Stimulated activated CD8-positive, alpha-beta memory T cell treated with anti-CD3 and anti-CD28 coated beads, Interleukin-4, amount 100 ng/mL, for 1 hour (primary cell): ENCODE measurements at places on chromosomes 11 and 22.

DNA sequence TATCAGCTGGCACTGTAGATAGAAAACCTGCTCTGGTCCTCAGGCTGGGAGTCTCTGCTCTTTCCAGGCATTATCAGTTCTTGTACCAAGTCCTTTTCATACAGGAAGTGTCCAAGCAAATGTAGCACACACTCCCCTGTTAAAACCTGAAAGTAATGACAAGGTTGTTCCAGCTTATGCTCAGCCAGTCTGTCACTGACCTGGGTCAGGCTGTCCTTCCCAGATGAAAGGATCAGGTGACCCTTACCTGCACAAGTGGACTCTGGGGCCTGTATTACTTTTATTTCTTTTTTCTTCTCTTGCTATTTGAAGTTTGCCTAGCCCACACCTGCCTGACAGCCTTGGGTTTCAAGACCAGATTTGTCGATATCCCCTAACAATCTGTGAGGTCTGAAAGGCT lies 156.3 kb upstream of the SESN3 start:
- no peak for DNase-seq

GRCh38 chr11:62295504-62295903 lies 3.4 kb downstream of the SCGB1D4 start:
- DNase-seq = no peak

DNA sequence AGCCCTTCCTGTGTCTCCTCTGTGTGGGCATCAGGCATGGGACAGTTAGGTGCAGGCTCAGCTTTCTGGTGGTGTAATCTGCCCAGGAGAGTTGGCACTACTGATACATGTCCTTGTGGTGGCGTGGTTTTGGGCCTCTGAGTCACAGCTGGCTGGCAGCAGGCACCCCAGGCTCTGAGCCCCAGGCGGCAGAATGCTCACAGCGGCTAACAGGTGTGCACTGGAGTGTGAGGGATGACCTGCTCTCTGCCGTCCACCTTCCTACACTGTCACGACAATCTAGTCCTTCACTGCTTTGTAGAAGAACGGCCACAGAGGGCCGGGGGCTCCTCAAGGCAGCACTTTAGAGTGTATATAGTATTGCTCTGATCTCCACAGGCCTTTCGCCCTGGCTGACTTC lies 100.3 kb upstream of the PITPNB start:
- DNase-seq = no peak

DNA sequence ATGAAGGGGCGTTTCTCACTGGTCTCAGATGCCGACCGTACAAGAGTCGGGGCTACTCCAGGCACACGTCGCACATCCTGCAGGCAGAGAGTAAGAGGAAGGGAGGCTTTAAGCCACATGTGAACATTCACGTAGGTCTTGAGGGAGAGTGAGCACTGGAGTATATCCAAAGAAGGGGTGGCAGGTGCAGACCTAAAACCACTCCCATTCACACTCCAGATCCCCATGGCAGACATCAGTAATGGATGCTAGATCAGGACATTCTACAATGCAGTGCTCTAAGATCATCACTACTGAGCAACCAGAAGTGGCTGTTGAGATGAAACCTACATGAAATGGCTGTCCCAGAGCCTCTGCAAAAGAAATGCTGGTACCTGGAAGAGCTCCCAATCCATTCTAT lies 39.0 kb downstream of the WT1 start:
- no peak for DNase-seq

DNA sequence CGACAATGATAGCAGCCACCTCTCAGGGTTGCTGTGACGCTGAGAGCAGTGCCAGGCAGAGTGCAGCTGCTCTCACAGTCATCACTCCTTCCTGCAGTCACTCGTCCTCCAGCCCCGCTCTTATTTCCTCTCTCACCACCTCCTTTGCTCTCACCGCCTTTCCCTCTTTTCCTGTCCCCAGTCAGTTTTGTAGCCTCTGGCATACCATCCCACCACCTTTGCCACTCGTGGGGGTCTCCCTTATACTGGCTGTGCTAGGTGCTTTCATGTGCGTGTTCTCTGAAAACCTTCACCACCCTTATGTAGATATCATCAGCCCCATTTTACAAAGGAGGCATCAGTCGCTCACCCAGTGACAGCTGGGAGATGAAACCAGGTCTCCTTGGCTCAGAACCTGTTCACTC lies 19.3 kb upstream of the ST3GAL4 start:
- no peak for DNase-seq

GRCh38 chr11:71458146-71459070 lies 5.4 kb downstream of the NADSYN1 start:
- no peak for DNase-seq

DNA sequence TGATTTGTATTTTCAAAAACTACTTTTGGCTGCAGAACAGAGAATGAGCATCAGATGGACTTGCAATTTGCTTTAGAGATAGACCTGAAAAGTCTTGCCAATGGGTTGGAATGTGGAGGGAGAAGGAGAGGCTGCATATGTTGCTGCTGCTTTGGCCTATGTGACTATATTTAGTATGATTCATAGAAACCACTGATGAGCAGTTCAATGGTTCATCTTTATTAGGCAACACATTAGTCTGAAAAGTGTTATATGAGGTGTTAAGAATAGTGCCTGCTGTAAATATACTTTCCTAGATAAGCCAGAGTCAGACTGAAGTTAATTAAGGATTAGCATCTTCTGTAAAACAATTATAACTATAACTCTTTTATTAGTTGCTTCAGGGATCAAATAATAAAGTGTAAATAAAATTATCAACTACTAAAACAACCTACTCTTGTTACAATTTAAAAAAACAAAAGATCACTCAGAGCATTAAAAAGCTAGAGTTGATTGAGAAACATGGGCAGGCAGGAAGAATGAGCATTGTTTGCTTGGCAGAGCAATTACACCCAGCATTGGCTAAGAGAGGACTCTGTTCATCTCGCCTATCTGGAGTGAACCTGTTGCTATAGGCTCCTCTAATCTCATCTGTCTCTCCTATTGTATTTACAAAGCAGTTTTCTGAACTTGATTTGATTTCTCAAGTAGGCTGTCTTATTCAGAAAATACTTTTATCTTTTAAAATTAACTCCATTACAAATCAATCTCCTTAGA lies 36.3 kb downstream of the HORMAD2 start:
- DNase-seq = no peak

DNA sequence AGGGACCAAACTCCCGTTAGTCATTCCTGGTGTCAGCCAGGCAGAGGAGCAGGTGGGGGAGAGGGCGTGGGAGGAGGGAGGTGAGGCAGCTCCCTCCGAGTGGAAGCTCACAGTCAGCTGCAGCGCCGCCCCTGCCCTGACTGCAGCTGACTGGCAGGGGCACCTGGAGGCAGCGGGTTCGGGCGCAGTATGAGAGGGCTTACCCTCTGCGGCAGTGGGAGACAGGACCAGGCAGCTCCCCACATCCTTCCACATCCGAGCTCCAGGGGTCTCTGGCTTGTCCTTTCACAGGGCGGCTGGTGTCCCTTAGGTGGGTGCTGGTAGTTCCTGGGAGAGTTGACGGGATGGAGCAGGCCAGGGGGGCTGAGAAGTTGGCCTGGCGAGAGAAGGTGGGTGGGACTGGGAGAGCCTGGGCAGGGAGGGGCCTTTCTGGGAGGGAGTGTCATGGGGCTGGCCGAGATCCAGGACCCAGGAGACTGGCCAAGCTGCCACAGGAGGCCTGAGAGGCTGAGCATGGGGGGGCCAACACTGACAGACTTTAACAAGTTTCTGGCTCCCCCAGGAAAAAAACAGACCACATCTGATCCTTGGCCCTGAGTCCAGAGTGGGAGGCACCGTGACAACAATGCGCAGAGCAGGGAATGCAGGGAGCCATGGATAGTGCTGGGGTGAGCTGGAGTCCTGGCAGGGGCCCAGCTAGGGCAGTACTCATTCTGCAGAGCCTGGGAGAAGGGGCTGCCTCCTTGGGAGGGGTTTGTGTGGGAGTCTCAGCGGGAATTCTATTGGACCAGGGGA lies 4.9 kb downstream of the ADORA2A start:
- no peak for DNase-seq

- DNase-seq = no peak
These were observed 935 bp downstream of the QSER1 start for GRCh38 chr11:32893343-32894148.

- no peak for DNase-seq
These were observed 49.0 kb downstream of the CTSC start for GRCh38 chr11:88288560-88288959.

DNA sequence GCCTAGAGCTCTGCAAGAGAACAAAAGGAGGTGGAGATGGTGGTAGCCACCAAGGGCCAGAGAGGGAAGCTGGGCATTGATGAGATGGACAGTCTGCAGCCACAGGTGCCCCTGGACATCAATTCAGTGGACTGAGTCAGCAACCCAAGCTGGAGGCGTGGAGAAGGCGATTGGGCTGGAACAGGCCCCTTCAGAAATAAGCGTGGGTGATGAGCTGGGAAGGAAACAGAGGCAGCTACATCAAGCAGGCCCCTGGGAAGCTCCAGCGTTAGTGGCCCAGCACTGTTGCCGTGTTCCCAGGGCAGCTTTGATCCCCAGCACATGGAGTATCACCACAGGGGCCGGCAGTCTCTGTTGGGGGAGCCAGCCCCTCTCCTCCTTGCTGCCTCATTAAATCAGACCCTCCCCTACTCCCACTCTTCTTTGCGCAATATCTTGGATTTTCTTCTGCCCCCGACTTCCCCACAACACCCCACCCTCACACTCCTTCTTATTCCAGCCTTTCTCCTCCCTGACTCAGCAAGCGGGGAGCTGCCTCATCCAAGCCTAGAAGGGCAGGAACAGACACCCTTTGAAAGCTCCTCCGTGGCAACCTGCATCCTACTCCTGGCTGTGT lies 31.7 kb upstream of the OAF start:
- DNase-seq = no peak

GRCh38 chr22:41913040-41913719 lies 1.7 kb downstream of the SHISA8 start:
- no peak for DNase-seq

GRCh38 chr11:4459500-4459899 lies 10.4 kb downstream of the OR52K2 start:
- DNase-seq = no peak

GRCh38 chr11:11577251-11577855 lies 44.5 kb downstream of the GALNT18 start:
- no peak for DNase-seq

DNA sequence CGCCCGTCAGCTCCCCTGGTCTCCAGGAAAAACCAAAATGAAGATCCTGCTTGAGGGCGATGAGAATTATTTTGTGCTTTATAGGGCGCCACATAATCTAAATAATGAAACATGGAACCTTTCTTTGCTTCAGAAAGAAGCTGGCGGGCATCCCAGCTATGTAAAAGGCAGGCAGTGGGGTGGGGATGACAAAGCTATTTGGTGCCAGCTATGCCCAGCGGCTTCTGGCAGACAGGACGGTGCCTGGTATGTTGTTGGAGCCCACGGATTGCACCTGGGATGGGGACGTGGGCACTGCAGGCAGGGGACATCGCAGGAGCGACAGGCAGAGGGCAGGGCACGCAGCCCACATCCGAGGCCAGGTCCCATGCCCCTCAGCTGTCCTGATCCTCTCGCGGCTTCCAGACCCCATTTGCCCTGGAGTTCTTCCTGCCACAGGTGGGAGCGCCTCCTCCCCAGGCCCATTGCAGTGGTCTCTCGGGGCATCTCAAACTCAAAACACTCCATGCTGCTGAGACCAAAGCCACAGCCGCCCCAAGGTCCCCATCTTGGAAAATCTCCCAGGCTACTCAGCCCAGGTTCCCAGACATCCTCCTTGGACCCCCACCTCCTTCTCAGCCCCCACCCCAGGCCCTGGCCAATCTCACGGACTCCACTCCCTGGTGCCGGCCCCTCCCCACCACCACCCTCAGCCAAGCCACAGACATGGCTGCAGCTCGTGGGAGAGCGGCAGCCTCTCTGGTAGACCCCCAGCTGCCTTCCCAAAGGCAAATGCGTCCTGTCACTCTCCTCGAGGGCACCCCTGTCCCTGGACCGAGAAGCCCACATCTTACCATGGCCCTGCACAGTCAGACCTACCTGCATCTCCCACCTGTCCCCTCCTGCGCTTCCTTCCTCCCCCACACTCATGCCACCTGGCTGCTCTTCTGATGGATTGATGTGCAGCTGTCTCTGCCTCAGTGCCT lies 45.7 kb downstream of the SHISAL1 start:
- no peak for DNase-seq

DNA sequence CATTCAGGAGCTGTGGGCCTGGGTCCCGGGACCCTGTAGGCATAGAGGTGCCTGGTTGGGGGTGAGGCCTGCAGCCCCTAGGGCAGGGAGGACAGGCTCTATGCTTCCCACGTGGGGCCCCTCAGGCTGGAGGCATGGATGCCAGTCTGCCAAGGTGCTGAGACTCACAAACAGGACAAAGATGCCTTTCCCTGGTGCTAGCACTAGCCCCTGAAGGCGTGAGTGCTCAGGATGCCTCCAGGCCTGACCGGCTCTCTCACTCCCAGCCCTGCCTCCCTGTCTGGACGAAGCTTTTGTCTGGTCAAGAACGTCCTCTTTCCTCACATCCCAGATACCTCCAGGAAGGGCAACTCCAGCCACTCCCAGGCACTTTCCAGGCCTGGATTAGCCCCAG lies 2.1 kb downstream of the CDC42BPG start:
- no peak for DNase-seq

GRCh38 chr11:77067861-77068443 lies 1.2 kb downstream of the CAPN5 start:
- DNase-seq = no peak

DNA sequence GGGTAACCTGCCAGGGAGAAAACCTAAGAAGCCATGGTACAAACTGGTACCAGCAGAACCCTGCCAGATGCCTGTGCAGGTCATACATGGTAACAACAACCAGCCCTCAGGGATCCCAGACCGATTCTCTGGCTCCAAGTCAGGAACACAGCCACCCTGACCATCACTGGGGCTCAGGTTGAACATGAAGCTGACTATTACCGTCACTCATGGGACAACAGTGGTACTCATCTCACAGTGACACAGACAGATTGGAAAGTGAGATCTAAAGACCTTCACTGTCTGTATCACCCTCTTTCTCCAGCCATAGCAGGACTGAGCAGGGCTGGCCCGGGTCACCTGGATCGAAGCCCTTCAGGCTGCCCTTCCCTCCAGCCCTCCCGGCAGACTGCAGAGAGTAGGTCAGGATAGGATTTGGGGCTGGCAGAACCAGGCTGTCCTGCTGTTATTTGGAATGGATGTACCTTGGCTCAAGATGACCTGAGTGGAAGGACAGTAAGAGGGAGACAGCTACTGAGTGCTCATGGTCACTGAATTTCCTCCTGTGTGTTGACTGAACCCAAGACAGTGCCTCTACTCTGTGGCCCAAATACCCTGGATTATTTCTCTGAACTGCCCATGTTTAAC lies 94.7 kb downstream of the GGTLC2 start:
- no peak for DNase-seq

GRCh38 chr11:99351624-99352023 lies 330.9 kb downstream of the CNTN5 start:
- no peak for DNase-seq

GRCh38 chr11:104060004-104060794 lies 23.8 kb downstream of the DDI1 start:
- no peak for DNase-seq
